ENCODE measurements at places on chromosomes 7 and 10.

- no peak for DNase-seq
These were observed 4.3 kb upstream of the ELFN1 start for GRCh38 chr7:1665549-1666316.

- DNase-seq, result peak; percentile 18
These were observed 29.9 kb downstream of the SPDYE6 start for GRCh38 chr7:102326157-102326889.

GRCh38 chr10:113015201-113015600 lies 65.2 kb downstream of the TCF7L2 start:
- no peak for DNase-seq

DNA sequence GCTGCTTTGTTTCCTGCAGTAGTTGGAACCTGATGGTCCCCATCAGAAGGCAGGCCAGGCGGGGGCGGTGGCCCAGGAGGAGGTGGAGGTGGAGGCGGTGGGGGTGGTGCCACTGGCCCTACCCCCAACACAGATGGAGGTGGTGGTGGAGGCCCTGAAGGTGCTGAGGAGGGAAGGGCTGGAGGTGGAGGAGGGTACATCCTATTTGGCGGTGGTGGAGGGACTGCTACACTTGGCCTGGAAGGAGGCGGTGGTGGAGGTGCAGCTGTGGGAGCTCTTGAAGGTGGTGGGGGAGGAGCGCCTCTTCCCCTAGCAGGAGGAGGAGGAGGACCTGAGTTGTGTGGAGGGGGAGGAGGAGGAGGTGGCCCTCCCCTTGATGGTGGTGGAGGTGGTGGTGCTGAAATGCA lies 36.8 kb downstream of the LMOD2 start:
- no peak for DNase-seq

DNA sequence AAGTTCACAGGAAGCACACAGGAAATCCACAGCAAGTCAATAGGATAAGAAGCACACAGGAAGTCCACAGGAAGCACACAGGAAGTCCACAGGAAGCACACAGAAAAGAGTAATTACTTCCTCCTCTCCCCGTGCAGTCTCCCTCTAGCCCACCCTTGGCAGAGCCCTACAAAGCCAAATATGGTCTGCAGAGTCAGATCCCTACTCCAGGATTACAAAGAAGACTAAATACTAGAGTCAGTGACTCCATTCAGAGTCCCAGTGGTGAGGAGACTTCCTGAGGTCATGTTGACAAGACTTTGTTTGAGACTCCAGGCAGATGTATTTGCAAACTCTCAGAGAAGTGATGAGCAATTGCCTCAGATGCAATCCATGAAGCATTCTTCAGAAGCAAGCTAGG lies 398.6 kb upstream of the AUTS2 start:
- DNase-seq, result peak; percentile 82

DNA sequence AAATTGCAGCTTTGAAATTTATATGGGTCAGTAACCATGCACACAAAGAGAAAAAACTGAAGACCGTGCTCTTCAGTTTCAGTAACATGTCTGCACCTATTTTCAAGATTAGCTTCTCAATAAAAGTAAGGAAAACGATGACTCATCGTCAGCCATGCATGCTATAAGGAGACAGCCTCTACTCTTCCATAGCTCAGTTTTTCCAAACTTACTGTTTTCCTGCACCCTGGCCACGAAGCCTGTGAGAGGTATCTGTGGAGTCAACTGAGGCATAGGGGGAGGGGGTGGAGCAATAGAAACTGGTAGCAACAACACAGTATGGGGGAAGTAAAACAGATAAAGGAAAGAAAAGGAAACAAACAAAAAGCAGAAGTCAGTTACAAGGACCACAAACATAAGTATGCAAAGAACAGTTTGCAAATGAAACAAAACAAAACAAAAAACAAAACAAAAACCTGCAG lies 58.0 kb downstream of the PDSS1 start:
- DNase-seq, result no peak

DNA sequence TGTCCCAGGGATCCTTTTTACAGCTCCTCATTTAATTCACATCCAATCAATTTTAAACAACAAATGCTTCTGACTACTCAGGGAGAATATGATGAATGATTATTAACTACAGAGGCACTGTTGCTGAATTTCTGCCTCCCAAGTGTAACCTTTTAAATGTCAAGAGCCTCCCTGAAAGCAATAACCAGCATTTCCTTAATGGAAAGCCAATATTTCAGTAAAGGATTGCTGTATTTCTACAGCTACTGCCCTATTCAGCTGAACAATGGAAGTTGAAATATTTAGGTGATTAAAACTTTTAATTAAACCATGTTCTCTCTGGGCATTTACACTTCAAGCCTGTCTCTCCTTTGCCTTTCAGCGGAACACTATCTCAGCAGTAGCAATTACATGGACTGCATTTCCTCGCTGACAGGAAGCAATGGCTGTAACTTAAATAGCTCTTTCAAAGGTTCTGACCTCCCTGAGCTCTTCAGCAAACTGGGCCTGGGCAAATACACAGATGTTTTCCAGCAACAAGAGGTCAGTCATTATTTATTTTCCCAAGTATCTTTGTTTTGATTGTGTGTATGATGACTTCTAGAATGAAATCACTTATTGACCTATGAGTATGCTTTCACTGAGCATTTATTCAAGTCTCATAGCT lies 304.7 kb downstream of the BICC1 start:
- DNase-seq, result no peak

- no peak for DNase-seq
These were observed 109.9 kb upstream of the ITGB1 start for GRCh38 chr10:33067917-33068316.

DNA sequence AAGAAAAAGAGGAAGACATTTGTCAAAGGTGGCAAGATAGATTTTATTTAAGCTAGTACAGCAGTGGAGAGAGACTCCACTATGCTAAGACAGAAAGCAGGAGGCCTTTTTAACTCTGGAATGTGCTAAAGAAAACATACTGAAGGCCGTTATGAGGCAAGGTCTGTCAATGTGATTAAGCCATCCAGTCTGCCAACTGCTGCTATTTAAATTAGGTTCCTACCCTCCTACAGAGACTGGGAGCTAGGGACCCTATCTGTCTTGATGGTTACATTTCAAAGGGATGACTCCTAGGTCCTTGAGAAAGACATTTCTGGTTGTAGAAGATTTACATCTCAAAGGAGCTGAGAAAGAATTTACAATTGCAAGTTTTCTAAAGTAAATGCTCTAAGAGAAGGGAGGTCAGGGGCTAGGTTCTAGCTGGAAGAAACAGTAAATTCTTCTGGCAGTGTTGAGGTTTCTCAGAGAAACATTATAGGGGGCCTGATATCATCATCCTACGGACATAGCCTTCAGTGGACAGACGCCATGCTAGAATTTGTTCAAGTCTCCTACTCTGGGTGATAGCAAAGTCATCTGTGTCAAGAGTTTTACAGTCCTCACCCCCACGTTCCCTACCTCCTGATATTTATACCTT lies 211.6 kb downstream of the PHF14 start:
- no peak for DNase-seq

DNA sequence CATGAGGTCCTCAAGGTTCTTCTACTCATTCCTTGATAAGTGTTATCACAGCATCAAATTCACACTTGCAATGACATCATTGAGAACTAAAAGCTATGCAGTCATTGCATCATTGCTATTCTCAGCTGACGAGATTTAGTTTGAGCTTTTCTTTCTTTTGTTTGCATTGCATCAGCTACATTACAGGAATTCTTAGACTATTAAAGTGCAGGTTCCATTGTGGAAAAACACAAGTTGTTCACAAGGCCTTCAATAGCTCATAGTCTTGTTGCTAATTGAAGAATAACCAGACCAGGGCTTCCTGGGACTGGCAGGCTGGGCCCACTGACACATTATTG lies 139.3 kb downstream of the CXCL12 start:
- DNase-seq, result no peak

GRCh38 chr10:58267713-58268453 lies at the start of gene IPMK:
TSS of gene IPMK (minus strand) at chr10:58267894. CDS start at chr10:58267611, 283 bp downstream.
- DNase-seq, result no peak

DNA sequence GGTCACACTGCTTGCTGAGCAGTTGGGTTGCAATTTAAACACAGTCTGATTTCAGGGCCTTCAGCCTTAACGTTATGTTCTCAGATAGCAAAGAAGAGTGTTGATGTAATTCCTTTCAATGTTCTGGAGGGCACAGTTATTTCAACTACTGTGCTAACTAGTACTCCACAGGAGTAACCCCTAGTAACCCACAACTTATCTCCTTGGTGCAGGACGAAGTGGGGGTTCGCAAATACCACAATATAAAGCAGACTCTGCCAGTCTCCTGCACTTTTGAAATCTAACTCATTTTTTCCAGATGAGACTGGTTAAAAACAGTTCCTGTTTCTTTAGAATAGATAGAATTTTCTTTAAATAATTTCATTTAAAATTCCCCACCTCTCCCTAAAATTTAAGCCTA lies 47.1 kb upstream of the NCAPG2 start:
- DNase-seq, result no peak

- DNase-seq, result no peak
These were observed 167.5 kb downstream of the RNLS start for GRCh38 chr10:88415533-88416130.

GRCh38 chr7:118286131-118286530 lies 61.6 kb downstream of the ANKRD7 start:
- no peak for DNase-seq

- DNase-seq, result no peak
These were observed 253.5 kb downstream of the MAGI2 start for GRCh38 chr7:79199961-79200360.

GRCh38 chr7:111743244-111743847 lies 181.1 kb upstream of the IMMP2L start:
- DNase-seq, result no peak

DNA sequence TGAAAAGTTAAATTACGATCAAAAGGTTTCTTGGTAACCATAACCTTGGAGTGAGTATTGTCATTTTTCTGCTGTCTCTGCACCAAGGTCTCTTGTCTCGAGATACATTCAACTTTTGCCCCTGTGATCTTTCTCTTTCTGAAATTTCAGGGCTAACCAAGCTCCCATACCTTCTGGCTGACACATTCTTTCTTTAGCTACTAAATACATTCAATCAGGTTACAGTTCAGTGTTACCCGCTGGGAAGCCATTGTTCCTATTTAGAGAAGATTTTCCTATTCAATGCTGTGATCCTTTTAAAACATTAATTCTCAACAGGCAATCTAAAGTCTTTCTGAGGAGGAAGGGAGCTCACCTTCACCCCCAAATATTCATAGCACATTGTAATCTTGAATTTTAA lies 22.9 kb upstream of the DMTF1 start:
- DNase-seq, result no peak

DNA sequence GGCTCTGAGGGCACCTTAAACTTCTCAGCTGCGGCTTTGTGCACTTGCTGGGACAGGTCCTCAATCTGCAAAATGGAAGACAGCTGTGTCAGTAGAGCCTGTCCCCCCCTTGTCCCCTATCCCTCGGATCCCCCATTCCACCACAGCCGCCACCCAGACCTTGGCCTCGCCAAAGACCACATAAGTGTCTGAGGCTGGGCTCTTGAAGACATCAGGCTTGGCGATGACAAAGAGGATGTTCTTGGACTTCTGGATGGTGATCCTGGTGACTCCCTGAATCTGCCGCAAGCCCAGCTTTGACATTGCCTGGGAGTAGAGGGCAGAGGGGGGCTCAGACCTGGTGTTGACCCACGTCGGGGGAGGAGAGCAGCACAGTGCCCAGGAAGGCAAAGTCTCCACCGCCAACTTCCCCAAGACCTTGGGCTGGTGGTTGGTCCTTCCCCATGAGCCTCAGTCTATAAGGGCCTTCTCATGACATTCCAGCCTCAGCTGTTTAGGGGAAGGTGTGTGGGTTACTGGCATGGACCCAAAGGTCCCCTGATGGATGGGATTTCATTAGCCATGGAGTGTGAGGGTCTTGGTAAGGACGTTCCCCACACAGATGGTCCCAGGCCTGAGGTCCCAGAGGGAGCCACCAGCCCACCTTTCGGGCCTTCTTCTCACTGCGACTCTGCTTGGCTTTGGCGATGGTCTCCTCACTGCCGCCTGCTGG lies 7.7 kb downstream of the NACAD start:
- DNase-seq, result no peak
